ENCODE measurements at places on chromosomes 7 and 10. TPM values are rescaled to one million over a fixed set of nuclear protein-coding genes. Genes with fewer than 3 reads are reported as not detected.

The OPN1SW gene
- total RNA-seq = not detected

The CPEB3 gene
- total RNA-seq = 6.2 TPM

DNA sequence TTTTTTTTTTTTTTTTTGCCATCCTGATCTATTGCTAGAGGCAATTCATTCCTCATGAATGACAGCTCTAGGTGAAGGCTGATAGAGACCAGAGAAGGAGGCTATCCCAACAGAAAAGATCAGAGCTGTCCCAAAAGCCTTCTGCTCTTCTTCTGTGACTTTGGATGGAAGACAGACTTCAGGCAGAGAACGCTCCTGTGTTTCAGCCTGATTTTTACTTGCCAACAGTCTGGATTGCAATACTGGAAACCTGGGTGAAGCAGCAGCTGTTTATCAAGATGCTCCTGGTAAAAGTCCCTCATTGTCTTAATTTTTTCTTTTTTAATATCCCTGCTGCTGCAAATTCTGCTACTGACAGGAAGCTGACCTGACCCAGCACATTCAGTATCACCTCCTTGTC is 219.5 kb downstream of the CCDC3 start:
- DNase-seq = no peak

GRCh38 chr7:82506208-82506607 is 62.6 kb upstream of the CACNA2D1 start:
- no peak for DNase-seq

DNA sequence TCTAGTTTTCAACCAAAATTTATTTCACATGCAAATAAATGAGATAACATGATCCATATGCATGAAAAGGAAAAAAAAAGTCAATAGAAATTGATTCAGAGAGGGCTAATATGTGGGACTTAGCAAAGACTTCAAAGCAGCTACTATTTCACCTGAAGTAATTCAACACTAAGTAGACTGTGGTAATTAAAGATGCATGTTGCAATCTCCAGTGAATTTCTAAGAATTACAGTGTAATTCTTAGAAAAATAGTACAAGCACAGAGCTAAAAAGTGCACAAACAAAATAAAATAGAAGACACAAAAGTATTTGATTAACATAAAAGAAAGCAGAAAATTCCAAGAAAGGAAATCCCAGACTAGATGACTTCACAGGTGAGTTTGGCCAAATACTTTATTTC is 25.7 kb downstream of the GPR22 start:
- DNase-seq = no peak

DNA sequence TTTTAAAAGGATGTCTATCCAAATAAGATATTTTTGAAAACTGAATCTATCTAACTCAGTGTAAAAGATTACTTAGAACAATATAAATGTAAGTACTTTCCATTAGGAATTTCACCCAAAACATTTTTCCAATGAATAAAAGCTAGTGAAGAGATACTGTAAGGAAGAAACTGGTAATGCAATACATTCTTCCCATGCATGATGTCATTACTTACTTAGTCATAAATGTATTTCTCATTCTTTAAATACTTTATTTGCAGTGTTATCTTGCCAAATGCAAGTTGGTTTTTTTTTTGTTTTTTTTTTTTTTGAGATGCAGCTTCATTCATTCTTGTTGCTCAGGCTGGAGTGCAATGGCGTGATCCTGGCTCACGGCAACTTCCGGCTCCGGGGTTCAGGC is 265.6 kb downstream of the PHF14 start:
- no peak for DNase-seq

The SEMA3E gene
- total RNA-seq = 4.1 TPM

The DCLRE1C gene
- 16.6 TPM for total RNA-seq

The ARID5B gene
- 63.8 TPM for total RNA-seq

GRCh38 chr10:30456266-30456665 is 22.3 kb downstream of the MAP3K8 start:
- DNase-seq = no peak

DNA sequence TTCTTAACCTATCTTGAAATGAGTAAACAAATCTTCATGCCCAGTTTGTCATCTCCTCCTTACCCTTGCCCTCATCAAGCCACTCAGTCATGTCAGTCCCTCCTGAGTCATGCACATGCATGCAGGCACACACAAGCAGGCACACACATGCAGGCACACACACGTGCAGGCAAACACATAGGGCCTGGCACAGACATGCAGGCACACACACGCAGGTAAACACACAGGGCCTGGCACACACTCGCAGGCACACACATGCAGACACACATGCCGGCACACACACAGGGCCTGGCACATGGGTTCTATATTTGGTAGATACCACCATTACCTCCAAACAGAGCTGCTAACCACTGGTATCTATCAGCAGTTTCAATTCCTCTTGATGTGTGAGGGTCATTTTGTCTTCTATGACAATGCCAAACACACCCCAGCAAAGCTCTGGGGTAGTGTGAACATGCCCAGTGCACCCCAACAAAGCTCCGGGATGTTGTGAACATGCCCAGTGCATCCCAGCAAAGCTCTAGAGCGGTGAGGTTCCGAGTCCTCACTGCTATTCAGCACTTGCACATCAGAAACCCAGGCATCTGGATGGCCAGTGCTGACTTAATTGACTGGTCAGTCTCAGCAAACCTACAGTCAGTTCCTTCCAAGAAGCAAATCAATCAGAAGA is 563.8 kb downstream of the PTPRN2 start:
- peak; percentile 31 for DNase-seq

DNA sequence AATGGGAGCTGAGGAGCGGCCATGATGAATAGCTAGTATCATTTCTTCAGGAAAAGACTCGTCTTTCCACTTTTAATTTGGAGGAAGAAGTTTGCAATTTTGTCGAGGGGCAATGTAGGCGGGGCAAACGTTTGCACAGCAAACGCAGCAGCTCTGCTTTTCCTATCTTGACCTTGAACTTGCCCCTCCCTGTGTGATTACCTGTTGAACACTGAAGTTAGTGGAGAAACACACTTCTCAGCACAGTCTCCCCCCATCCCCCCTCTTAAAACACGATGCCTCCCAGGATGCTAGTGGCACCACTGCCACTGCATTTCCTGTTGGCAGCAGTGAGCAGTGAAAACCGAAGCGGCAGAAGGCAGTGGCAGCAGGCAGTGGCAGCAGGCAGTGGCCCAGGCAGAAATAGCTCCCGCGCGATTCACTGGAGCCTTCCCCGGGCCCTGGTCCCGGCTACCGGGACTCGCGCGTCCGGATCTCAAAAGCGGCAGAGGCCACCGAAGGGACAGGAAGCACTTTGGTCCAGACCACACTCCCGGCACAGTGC is at the start of gene EPDR1:
EPDR1 (plus strand) TSS at position 336 of the 544 bp plus-strand sequence. CDS start 300 bp downstream, outside the sequence.
- DNase-seq = peak; percentile 79

DNA sequence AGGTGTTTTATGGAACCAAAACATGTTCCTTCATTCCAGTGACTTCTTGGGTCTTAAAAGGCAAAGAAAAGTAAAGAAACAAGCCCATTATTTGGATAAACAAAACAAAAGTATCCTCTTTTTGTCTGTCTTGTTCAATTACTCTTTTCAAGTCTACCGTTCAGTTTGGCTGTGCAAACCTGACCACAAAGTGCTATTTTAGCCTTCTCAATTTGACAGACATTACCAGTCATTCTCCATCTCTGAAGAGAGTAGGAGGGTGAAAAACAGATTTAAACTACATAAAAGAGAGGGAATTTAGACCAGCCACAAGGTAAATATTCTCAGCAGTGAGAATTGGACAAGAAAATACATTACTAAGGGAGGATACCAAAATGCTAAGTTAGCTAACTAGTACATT is 145.2 kb downstream of the GRM3 start:
- no peak for DNase-seq

- no peak for DNase-seq
Measured at GRCh38 chr7:22582863-22583622, 83.1 kb upstream of the STEAP1B start.

GRCh38 chr10:52653263-52653909 is 119.2 kb downstream of the MBL2 start:
- DNase-seq = no peak

The CRHR2 gene
- total RNA-seq = 1.1 TPM

- no peak for DNase-seq
Measured at GRCh38 chr10:104084482-104085142, 1.1 kb downstream of the COL17A1 start.

- no peak for DNase-seq
Measured at GRCh38 chr7:100888988-100889750, at the start of gene UFSP1. UFSP1 (minus strand) TSS chr7:100889715; CDS start chr7:100889271, 444 bp downstream.

- no peak for DNase-seq
Measured at GRCh38 chr7:119046068-119046467, 821.6 kb downstream of the ANKRD7 start.

The FAM25A gene
- not detected for total RNA-seq

GRCh38 chr10:5457741-5458140 is 41.6 kb downstream of the CALML5 start:
- no peak for DNase-seq

The RAB19 gene
- total RNA-seq = not detected

- no peak for DNase-seq
Measured at GRCh38 chr7:49771427-49772176, 1.8 kb upstream of the VWC2 start.

The HMX2 gene
- total RNA-seq = not detected

The FBXO24 gene
- 1.2 TPM for total RNA-seq

DNA sequence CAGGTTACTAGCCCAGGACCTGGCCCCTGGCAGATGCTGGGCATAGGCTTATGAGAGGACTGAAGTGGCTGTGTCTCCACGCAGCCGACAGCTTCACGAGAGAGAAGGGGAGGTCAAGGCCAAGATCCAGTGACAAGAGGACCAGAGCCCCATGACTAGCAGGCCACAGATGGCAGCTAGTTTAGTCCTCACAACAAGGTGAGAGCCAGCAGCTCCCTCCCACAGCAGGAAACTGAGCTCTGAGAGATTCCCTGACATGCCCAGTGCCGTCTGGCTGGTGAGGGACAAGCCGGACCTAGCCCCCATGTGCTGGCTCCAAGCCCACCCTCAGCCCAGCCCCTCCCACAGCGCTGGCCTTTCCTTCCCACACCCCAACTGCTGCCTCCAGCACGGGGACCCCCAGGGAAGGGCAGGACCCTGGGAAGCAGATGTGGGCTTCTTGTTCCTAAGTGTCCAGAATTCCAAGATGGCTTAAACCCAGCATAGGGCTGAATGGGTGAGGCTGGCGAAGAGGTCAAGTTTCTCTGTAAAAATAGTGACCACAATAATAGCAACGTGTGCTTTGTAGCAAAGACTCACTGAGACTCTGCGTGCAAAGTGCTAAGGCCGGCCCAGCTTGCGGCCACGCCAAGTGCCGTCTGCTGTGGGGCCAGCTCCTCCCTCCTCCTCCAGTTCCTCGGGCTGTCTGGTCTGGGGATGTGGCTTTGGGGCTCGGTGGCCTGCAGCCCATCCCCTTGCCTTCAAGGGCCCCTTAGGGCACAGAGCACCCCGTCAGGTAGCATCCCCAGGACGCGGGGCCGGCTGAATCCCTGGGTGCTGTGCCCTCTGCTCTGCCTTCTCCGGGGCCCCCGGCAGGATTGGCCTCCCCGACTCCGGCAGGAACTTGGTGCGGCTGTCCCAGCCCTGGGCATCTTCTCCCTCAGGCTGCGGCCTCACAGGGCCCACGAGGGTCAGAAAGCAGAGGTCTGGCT is 7.8 kb upstream of the FAM20C start:
- DNase-seq = no peak

- no peak for DNase-seq
Measured at GRCh38 chr10:71112138-71112785, 100.1 kb upstream of the UNC5B start.

- DNase-seq = no peak
Measured at GRCh38 chr10:79176052-79176501, 107.3 kb downstream of the ZMIZ1 start.

The FOXP2 gene
- 24.7 TPM for total RNA-seq

GRCh38 chr10:77264107-77264506 is 373.5 kb downstream of the KCNMA1 start:
- DNase-seq = no peak

- DNase-seq = no peak
Measured at GRCh38 chr10:57457972-57458512, 809.7 kb downstream of the IPMK start.

GRCh38 chr7:28579571-28579970 is 167.3 kb downstream of the CREB5 start:
- no peak for DNase-seq

The CABCOCO1 gene
- total RNA-seq = not detected

- peak; percentile 36 for DNase-seq
Measured at GRCh38 chr10:118961436-118961835, 68.1 kb upstream of the NANOS1 start.

The OR2A5 gene
- total RNA-seq = not detected

The SLC18A2 gene
- total RNA-seq = 1.2 TPM

DNA sequence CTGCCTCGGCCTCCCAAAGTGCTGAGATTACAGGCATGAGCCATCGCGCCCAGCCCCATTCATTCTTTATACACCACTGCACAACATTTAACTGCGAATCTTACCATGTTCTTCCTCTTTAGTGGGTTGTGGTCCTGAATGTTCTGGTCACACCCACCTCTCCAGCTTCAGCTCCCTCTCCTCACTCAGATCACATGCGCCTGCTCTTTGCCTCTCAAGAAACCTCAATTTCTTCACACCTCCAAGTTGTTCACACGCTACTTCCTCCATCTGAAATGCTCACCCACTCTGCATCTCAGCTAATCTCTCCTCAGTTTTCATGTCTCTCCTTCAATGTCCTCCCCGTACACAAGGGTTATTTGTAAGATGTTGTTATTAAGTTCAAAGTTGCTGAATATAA is 2.4 kb upstream of the PRR15 start:
- DNase-seq = no peak
